ENCODE measurements at places on chromosomes 6 and 20.

- no peak for DNase-seq
Observed at GRCh38 chr6:147194652-147195411, 9.4 kb upstream of the STXBP5 start.

GRCh38 chr6:68194846-68195478 lies 440.1 kb upstream of the ADGRB3 start:
- no peak for DNase-seq

DNA sequence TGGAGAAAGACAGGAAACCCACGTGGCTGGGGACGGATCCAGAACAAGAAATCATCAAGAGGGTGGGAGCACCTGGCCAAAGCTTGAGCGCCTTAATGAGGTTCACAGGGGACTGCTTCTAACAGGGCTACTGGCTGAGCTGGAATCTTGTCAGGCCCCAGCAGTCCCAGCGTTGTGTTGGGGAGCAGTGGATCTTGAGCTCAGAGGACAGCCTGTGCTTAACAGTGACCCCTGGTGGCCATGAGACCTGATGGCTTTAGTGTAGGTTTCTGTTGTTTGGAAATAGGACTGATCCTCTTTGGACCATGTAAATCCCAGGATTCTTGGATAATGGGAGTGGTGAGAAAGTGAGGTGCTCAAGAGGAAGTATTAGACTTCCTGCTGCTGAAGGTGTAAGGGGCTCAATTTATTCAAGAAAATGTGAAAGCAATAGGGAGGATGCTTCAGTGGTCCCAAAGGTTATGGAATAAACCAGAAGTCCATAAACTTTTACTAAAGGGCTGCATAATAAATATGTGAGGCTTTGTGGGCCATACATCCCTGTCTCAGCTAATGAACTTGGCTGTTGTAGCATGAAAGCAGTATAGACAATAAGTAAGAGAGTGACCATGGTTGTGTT lies 216.2 kb downstream of the NFATC2 start:
- peak; percentile 57 for DNase-seq

DNA sequence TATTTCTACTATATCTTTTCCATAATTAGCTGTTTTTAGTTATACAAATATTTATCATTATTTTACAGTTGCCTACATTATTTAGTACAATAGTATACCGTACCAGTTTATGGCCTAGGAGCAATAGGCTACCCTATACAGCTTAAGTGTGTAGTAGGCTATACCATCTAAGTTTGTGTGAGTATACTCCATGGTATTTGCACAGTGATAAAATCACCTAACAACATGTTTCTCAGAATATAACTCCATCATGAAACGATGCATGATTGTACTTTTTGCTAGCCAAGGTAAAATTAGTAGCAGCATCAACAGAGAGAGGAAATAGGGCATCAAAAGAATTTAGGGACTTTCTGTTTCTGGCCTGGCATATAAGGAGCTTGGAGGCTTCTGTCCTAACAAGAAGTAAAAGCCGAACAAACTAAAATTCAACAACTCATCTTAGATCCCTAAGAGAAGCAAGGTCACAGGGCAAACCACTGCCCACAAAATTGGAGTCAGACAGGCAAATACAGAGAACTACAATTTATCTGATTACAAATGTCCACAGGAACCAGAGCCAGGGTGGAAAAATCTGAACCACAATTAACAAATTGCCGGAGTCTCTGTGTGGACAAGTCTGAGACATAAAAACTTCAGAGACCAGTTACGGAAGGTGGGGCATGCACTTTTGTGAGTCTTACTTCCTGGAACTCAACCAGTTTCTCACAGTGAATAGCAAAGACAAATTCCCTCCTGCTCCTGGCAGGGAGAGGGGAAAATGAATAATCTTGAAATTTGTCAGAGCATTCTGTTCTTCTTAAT lies 671.4 kb downstream of the RFPL4B start:
- DNase-seq: no peak

DNA sequence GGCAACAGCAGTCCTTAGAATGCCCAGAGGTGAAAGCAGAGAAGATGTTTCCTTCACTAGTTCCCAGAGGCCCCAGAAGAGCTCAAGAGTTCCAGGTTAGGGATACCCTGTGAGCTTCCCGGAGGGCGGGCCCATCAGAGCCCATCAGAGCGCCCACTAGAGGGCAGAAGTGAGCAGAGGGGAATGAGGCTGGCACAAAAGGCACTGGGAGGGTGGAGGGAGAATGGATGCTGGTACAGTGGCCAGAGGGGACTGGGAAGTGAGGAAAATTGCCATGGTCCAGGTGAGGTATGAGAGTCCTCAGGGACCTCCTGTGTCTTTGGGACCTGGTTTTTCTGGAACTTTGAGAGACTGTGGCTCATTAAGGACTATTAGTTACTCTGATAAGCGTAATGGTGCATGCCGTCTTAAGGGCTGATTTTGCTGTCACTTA lies 57.3 kb downstream of the LINC00237 start:
- DNase-seq: peak; percentile 61

- no peak for DNase-seq
Observed at GRCh38 chr20:50629670-50630045, 61.7 kb downstream of the RIPOR3 start.

GRCh38 chr6:33095681-33096080 lies 19.9 kb downstream of the HLA-DPB1 start:
- DNase-seq: no peak

GRCh38 chr6:145734486-145735355 lies 599 bp downstream of the EPM2A start:
- DNase-seq: peak; percentile 79

GRCh38 chr6:65627015-65627414 lies 80.0 kb downstream of the EYS start:
- DNase-seq: no peak

- DNase-seq: no peak
Observed at GRCh38 chr6:81495999-81496398, 256.5 kb downstream of the TENT5A start.

- no peak for DNase-seq
Observed at GRCh38 chr6:157831424-157832249, 8.6 kb downstream of the SNX9 start.

GRCh38 chr20:5967469-5967868 lies 17.0 kb downstream of the MCM8 start:
- DNase-seq: no peak
